ENCODE measurements at places on chromosomes 6 and 20. TPM values are rescaled to one million over a fixed set of nuclear protein-coding genes. Genes with fewer than 3 reads are reported as not detected.

- peak; percentile 53 for DNase-seq
Observed at GRCh38 chr6:43009124-43009523, 4.6 kb downstream of the MEA1 start.

- no peak for DNase-seq
Observed at GRCh38 chr20:9402546-9402945, 111.8 kb upstream of the LAMP5 start.

- no peak for DNase-seq
Observed at GRCh38 chr6:47007657-47008396, 34.3 kb downstream of the ADGRF1 start.

Gene RFX6
- total RNA-seq = not detected

Gene CDC5L
- total RNA-seq = 19.6 TPM

Gene NRSN1
- total RNA-seq = 5.7 TPM
